Thymus (tissue), 14 donors: ENCODE measurements at places on chromosomes 2 and 18. TPM values are rescaled to one million over a fixed set of nuclear protein-coding genes. Genes with fewer than 3 reads are reported as not detected.

DNA sequence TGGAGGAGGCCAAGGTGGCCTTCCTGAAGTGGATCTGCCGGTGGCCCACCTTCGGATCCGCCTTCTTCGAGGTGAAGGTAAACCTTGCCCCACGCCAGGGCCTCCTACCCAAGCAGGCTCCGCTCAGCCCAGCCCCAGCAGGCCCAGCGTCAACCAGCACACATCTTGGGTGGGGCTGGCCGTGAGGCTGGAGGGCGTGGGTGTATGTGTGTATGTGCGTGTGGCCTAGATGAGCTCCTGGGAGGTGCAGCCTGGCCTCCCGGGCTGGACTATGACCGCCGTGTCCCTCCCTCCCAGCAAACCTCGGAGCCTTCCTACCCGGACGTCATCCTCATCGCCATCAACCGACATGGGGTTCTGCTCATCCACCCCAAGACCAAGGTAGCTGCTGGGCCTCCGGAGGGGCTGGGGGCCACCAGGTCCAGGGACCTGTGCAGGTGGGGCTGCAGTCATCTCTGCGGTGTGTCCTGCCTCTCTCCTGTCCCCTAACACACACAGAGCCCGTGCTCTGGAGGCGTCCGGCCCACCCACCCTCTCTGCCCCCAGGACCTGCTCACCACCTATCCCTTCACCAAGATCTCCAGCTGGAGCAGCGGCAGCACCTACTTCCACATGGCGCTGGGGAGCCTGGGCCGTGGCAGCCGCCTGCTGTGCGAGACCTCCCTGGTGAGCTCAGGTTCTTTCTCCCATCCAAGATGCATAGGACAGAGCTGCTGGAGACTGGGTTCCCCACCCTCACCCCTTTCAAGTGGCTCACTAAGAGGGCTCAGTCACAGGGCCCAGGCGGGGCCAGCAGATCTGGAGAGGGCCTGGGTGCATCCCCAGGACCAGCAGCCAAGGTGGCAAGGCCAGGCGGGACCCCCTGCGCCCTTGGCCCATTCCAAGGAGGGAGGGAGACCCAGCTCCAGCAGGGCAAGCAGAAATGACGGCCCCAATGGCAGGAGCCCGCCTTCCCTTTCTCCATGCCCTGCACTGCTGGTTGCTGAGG is 9.4 kb upstream of the GPR17 start:
- H3K4me3 ChIP-seq, result no peak overlapping the region
- H3K36me3 ChIP-seq, result no peaks in the 10 kb centered on the region
- H3K4me1 ChIP-seq, result peaks cover 98% of the 10 kb centered on the region
- H3K27ac ChIP-seq, result no peak overlapping the region
- H3K27me3 ChIP-seq, result no peaks in the 10 kb centered on the region

DNA sequence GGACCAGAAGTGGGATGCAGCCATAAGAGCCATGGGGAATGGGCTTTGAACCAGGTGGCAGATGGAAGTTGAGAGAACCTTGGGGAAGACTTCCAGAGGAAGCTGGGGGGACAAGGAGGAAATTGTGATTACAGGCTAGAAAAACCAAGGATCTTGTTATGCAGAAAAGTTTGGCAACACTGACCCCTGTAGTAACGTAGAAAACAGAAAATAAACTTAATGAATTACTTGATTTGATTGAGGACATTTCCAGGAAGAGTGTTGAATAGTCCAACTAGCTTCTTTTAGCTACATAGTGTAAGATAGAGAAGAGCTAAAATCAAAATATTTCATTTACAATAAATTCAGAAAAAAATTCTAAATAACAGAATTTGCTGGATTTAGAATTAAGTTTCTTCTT is 91.9 kb upstream of the GPC1 start:
- H3K27ac ChIP-seq, result no peak overlapping the region
- no peaks in the 10 kb centered on the region for H3K4me1 ChIP-seq
- no peak overlapping the region for H3K4me3 ChIP-seq
- H3K36me3 ChIP-seq, result no peaks in the 10 kb centered on the region
- no peaks in the 10 kb centered on the region for H3K27me3 ChIP-seq

GRCh38 chr2:85194780-85195480 is 61.7 kb downstream of the TCF7L1 start:
- H3K27me3 ChIP-seq, result no peaks in the 10 kb centered on the region
- no peak overlapping the region for H3K4me3 ChIP-seq
- no peak overlapping the region for H3K27ac ChIP-seq
- no peak for DNase-seq
- H3K36me3 ChIP-seq, result no peaks in the 10 kb centered on the region
- no peaks in the 10 kb centered on the region for H3K4me1 ChIP-seq

DNA sequence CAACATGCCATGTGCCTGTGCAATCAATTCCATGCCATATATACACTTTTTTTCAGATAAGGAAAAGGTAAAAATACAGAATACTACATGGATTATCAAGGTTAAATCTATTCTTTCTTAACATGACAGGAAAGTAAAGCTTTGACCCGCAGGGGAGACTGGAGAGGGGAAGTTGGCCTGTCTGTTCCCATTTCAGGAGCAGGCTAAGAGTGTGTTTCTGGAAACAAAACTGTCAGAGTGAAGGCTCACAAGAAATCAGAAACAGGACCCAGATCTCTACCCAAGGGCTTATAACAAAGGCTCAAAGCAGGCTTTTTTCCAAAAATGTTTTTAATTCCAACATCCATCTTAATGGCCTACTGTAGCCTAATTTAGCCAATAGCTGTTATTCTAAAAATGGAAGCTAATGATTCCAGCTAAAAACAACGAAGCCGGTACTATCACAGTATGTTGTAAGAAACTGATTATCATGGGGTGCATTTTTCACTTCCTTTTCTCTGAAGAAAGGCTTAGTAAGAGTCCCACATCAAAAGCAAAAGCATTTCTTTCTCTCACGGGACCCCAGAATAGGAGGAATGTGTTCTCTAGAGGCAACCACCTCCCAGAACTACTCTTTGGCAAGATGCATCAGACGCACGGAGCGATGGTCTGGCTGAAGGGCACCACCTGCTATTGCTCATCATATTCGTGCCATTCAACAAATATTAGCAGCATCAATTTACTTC is 41.4 kb downstream of the FECH start:
- DNase-seq, result peak; percentile 39
- H3K36me3 ChIP-seq, result peaks cover 5% of the 10 kb centered on the region
- H3K4me1 ChIP-seq, result peaks cover 2% of the 10 kb centered on the region
- no peaks in the 10 kb centered on the region for H3K27me3 ChIP-seq
- H3K27ac ChIP-seq, result no peak overlapping the region

- no peak for DNase-seq
- peaks cover 54% of the 10 kb centered on the region for H3K4me1 ChIP-seq
- H3K27me3 ChIP-seq, result no peaks in the 10 kb centered on the region
- no peak overlapping the region for H3K4me3 ChIP-seq
- H3K27ac ChIP-seq, result no peak overlapping the region
- peaks cover 28% of the 10 kb centered on the region for H3K36me3 ChIP-seq
Measured at GRCh38 chr2:226869371-226869770, 33.5 kb downstream of the RHBDD1 start.

- H3K36me3 ChIP-seq, result no peaks in the 10 kb centered on the region
- H3K4me3 ChIP-seq, result no peak overlapping the region
- DNase-seq, result no peak
- no peak overlapping the region for H3K27ac ChIP-seq
Measured at GRCh38 chr18:2982022-2982421, 30.9 kb downstream of the LPIN2 start.

DNA sequence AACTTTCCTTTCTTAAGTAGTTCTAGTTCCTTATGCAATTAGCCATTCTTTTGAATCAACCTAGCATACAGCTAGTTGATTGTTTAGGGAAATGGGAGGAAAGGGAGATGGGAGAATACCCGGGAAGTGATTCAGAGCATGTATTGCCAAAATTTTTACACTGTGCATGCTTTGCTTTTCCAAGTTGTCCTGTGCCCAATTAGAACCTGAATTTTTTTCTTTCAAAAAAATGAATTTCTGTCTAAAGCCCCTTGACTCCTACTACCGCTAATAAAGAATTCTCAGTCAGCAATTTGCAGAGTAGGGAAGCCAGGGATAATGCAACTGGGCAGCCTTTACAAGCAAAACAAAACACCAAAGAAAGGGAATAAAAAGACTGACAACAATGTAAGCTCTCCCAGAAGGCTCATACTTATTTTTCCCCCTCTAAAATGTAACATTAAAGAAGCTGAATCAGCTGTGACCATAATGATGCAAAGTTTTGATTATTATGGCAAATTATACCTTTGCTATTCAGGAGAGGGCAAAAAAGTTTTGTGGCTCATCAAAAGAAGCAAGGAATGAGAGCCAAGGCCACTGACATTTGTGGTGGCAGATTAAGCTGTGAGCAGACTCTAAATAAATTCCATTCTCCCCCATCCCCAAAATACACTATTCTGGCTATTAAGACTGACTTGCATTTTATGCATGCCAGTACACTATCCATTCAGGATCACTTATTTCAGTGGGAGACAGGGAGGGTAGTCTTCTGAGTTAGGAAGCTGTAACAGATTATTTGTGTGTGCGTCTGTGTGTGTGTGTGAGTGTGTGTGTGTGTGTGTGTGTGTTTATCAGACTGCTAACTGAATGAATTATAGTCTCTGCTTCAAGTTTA is 174.3 kb downstream of the ERBB4 start:
- H3K4me1 ChIP-seq, result no peaks in the 10 kb centered on the region
- H3K36me3 ChIP-seq, result no peaks in the 10 kb centered on the region
- DNase-seq, result no peak
- H3K4me3 ChIP-seq, result no peak overlapping the region
- no peak overlapping the region for H3K27ac ChIP-seq

Gene SERPINB10
- total RNA-seq, result 1.7 TPM

Gene TMEM169
- 1.1 TPM for total RNA-seq

Gene GRHL1
- total RNA-seq, result 1.2 TPM

DNA sequence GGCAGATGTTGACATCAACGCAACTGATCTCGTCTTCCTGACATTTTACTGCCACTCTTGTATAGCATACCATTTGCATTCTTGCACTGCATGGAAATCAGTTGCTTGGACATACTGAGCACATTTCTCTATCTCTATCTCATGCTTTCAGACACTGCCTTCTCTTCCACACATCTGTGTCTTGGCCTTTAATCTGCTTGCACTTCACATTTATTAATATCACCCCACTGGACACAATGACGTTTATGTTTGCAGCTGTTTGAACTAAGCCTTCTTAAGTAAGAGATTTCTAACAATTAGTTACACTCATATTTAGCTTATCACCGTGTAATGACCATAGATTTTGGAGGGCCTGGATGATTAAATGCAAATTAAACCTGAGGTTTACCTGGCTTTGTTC is 229.8 kb upstream of the CDH19 start:
- H3K4me3 ChIP-seq, result no peak overlapping the region
- H3K27me3 ChIP-seq, result no peaks in the 10 kb centered on the region
- DNase-seq, result no peak
- no peak overlapping the region for H3K27ac ChIP-seq
- H3K36me3 ChIP-seq, result no peaks in the 10 kb centered on the region

DNA sequence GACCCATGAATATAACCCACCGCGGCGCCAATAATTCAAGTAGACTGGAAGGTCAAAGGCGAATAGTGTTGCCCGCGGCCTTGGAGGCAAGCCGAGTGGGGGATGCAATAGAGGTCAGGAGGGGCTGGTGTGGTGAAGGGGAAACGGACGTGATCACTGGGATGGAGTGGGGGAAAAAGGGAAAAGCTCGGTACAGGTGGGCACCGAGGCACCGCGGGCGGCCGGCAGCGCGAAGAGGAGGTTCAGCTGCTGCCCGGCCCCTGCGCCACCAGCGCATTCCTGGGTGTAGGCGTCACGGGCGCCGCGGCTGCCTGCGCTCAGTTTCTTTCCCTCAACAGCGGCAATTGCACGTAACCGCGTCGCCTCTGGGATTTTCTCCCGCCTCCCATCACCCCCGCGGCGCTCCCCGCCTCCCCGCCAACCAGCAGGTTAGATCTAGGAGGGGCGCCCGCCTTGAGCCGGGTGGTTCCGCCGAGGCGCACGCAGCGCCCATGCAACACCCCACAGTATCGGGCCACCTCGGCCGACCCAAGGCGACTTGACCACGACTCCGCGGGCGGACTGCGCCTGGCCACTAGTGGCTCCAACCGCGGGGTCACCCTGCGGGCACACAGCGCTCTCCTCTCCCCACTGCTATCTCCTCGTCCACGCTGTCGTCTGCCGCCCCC is 1.5 kb downstream of the RND3 start:
- peak overlapping the region; percentile 44 for H3K4me3 ChIP-seq
- DNase-seq, result no peak
- peaks cover 51% of the 10 kb centered on the region for H3K27me3 ChIP-seq
- H3K36me3 ChIP-seq, result no peaks in the 10 kb centered on the region
- H3K27ac ChIP-seq, result peak overlapping the region; percentile 78

GRCh38 chr2:66665124-66665984 is 230.4 kb downstream of the MEIS1 start:
- no peaks in the 10 kb centered on the region for H3K36me3 ChIP-seq
- H3K4me3 ChIP-seq, result no peak overlapping the region
- H3K27me3 ChIP-seq, result no peaks in the 10 kb centered on the region

DNA sequence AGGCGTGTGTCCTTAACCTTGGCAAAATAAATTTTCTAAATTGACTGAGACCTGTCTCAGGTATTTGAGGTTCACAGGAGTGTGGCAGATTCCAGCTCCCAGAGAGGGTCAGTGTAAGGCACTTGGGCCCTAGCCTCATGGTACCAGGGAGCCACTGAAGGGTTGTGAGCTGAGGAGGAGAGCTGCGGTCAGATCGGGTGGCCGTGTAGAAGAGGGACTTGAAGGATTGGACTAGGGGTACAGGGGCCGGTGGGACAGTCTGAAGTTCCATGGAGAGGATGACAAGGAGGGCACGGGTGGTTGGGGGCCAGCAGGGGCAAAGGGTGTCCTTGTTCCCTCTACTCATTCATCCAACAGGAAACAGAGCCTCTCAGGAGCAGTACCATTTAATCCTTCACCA is 327.0 kb upstream of the HS6ST1 start:
- no peak overlapping the region for H3K4me3 ChIP-seq
- H3K36me3 ChIP-seq, result no peaks in the 10 kb centered on the region
- H3K4me1 ChIP-seq, result peaks cover 45% of the 10 kb centered on the region
- no peak overlapping the region for H3K27ac ChIP-seq

GRCh38 chr2:238016526-238016925 is 44.3 kb upstream of the SCLY start:
- H3K36me3 ChIP-seq, result peaks cover 25% of the 10 kb centered on the region
- DNase-seq, result no peak
- H3K4me1 ChIP-seq, result no peaks in the 10 kb centered on the region
- H3K27me3 ChIP-seq, result no peaks in the 10 kb centered on the region
- H3K4me3 ChIP-seq, result no peak overlapping the region

Gene C2orf76
- 14.7 TPM for total RNA-seq

DNA sequence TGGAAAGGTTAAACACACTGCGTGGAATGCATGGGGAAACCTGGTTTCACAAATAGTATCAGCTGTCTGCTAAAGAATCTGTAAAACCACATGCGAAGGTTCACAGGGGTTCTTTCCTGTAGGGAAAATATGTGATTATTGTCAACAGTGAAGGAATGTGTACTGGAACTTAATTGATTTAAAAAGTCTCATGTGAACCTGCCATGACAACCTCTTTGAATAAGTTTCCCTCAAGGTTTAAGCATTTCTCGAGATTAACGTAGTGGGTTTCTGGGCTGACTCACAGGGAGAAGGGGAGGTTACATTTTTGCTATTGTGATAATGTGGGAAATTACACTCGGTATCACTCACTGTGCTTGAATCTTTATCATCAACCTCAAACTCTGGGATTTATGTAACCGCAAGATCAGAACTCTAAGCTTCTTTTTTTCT is 28.2 kb upstream of the IL1R1 start:
- H3K27ac ChIP-seq, result no peak overlapping the region
- H3K4me3 ChIP-seq, result no peak overlapping the region
